Activated CD4-positive, alpha-beta memory T cell treated with anti-CD3 and anti-CD28 coated beads, Interleukin-2, amount 10 ng/mL, durations not matched to agents 7 days and 5 days (primary cell): ENCODE measurements at places on chromosomes 13 and 19. TPM values are rescaled to one million over a fixed set of nuclear protein-coding genes. Genes with fewer than 3 reads are reported as not detected.

DNA sequence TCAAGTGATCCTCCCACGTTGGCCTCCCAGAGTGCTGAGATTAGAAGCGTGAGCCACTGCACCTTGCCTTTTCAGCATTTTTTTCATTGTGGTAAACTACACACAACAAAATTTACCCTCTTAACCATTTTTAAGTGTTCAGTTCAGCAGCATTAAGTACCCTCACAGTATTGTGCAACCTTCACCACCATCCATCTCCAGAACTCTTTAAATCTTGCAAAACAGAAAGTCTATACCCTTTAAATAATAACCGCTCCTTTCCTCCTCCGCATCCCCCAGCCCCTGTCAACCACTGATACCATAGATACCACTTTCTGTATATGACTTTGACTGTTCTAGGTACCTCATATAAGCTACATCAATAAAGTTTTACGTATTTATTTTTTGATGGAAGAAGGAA, 20.8 kb upstream of the CASP14 start:
- no peak overlapping the region for H3K4me3 ChIP-seq
- no peaks in the 10 kb centered on the region for H3K4me1 ChIP-seq
- DNase-seq: no peak
- no peak overlapping the region for H3K27ac ChIP-seq
- H3K36me3 ChIP-seq: no peaks in the 10 kb centered on the region
- no peaks in the 10 kb centered on the region for H3K27me3 ChIP-seq

- peak overlapping the region; percentile 58 for H3K4me3 ChIP-seq
- H3K27ac ChIP-seq: peak overlapping the region; percentile 33
- peak; percentile 69 for DNase-seq
- H3K36me3 ChIP-seq: peaks cover 33% of the 10 kb centered on the region
Observed at GRCh38 chr19:10289167-10289835, 451 bp upstream of the ICAM5 start.

KIR2DL3 gene
- not detected for total RNA-seq

DNA sequence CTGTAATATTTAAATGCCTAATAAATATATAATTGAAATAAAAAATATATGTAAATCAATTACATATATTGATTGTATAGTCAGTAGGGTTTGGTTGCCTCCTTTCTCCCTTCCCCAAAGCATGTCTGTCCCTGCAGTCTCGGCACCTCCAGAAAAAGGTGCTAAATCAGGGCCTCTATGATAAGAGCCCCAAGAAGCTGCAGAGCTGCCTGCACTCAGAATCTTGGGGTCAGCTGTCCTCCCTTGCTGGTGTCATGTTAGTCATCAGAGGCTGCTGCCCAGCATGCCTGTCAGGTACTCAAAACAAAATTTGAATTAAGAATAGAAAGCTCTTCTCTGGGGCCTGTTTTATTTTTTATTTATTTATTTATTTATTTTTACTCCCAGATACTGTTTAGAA, 9.8 kb downstream of the FLT1 start:
- no peak for DNase-seq
- H3K27me3 ChIP-seq: peaks cover 23% of the 10 kb centered on the region
- H3K36me3 ChIP-seq: no peaks in the 10 kb centered on the region
- H3K27ac ChIP-seq: no peak overlapping the region
- H3K4me1 ChIP-seq: no peaks in the 10 kb centered on the region

DNA sequence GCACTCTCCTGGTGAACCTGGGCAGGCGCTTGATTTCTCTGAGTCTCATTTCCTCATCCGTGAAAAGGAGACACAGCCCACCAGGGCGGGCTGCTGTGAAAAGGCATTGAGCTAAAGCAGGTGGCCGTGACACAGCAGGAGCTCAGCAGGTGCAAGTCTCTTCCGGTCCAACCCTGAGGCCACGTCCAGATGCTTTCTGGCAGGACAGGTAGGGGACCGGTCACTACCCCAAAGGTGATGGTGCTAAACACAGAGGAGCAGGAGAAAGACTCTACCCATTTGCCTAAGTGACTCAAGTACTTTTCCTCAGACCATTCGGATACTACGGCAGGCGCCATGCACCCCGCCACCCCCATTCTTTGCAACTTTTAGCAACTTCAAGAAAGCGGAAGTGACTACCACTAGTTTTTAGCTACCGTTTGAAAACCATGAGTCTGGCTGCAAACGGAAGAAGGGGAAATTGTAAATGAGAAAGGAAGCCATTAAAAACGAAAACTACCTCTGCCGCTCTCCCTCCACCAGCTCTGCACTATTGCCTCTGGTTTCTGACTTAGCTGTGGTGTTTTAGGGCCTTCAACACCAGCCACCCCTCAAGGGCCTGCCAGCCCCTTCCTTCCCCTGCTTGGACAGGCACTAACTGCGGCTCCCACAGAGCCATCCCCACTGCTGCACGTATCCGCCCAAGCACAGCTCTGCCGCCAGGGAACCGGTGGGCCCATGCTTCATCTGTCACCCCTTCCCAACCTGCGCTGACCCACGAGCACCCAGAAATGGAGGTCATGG, 4.8 kb downstream of the PPP6R1 start:
- H3K36me3 ChIP-seq: peaks cover 66% of the 10 kb centered on the region
- H3K4me3 ChIP-seq: peak overlapping the region; percentile 100
- H3K27ac ChIP-seq: peak overlapping the region; percentile 100

ZNF793 gene
- total RNA-seq: 2.3 TPM

DNA sequence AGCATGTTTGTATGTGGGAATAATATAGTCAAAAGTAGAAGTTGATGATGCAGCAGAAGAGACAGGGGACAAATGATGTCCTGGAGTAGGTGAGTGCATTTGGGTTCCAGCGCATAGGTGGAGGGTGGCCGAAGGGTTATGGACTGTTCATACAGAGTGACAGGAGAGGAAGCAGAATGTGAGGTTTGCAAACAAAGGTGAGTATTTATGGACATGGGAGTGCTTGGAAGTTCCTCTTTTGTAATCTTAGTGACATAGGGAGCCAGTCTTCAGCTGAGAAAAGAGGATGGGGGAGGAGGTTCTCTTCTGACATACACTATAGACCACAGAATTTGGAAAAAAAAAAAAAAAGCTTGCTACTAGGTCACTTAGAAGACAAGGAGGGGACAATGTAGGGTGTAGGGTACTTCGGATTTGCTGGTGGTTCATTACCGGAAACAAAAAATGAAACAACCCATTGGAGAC, 331.6 kb downstream of the DLEU7 start:
- H3K4me3 ChIP-seq: no peak overlapping the region
- no peaks in the 10 kb centered on the region for H3K4me1 ChIP-seq
- peaks cover 1% of the 10 kb centered on the region for H3K27me3 ChIP-seq
- H3K36me3 ChIP-seq: no peaks in the 10 kb centered on the region

DNA sequence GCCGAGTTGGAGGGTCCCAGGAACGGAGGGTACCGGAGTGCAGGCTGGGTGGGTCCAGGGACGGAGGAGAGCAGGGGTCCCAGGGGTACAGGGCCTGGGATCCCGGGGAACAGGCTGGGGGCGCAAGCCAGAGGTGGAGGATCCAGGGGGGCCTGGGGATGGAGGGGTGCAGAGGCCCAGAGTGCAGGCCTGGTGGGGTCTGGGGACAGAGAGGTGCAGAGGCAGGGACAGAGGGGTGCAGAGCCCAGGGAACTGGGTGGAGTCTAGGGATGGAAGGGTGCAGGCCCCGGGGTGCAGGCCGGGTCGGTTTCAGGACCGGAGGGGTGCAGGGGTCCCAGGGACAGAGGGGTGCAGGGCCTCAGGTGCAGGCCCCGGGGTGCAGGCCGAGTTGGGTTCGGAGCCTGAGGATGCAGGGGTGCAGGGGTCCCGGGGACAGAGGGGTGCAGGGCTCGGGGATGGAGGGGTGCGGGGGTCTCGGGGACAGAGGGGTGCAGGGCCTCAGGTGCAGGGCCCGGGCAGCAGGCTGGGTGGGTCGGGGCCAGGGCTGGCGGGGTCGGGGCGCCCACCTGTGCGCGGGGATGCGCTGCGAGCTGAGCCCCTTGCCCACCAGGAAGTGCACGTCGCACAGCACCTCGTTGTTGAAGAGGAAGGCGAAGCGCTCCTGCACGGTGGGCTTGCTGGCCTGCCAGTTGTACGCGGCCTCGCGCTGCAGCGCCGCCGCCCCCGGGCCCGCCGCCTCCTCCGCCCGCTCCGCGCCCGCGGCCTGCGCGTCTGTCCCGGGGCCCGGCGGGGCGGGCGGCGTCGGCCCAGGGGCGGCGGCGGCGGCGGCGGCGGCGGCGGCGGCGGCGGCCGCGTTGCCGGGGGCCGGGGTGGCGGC, 545 bp downstream of the BTBD2 start:
- peak; percentile 40 for DNase-seq
- H3K27ac ChIP-seq: no peak overlapping the region
- peaks cover 15% of the 10 kb centered on the region for H3K4me1 ChIP-seq
- peaks cover 12% of the 10 kb centered on the region for H3K36me3 ChIP-seq
- no peaks in the 10 kb centered on the region for H3K27me3 ChIP-seq

GRCh38 chr13:50758796-50759195, 84.7 kb downstream of the DLEU7 start:
- no peak for DNase-seq
- no peaks in the 10 kb centered on the region for H3K27me3 ChIP-seq
- H3K4me1 ChIP-seq: peaks cover 7% of the 10 kb centered on the region
- no peak overlapping the region for H3K27ac ChIP-seq
- no peaks in the 10 kb centered on the region for H3K36me3 ChIP-seq
- no peak overlapping the region for H3K4me3 ChIP-seq

SLC25A41 gene
- total RNA-seq: not detected

IGFLR1 gene
- total RNA-seq: 78.9 TPM

CEACAM6 gene
- total RNA-seq: not detected

- no peak overlapping the region for H3K4me3 ChIP-seq
- no peaks in the 10 kb centered on the region for H3K36me3 ChIP-seq
- H3K4me1 ChIP-seq: no peaks in the 10 kb centered on the region
- no peak overlapping the region for H3K27ac ChIP-seq
- DNase-seq: no peak
- peaks cover 21% of the 10 kb centered on the region for H3K27me3 ChIP-seq
Observed at GRCh38 chr13:42745655-42746054, 35.7 kb upstream of the FAM216B start.

CCL25 gene
- total RNA-seq: not detected

DNA sequence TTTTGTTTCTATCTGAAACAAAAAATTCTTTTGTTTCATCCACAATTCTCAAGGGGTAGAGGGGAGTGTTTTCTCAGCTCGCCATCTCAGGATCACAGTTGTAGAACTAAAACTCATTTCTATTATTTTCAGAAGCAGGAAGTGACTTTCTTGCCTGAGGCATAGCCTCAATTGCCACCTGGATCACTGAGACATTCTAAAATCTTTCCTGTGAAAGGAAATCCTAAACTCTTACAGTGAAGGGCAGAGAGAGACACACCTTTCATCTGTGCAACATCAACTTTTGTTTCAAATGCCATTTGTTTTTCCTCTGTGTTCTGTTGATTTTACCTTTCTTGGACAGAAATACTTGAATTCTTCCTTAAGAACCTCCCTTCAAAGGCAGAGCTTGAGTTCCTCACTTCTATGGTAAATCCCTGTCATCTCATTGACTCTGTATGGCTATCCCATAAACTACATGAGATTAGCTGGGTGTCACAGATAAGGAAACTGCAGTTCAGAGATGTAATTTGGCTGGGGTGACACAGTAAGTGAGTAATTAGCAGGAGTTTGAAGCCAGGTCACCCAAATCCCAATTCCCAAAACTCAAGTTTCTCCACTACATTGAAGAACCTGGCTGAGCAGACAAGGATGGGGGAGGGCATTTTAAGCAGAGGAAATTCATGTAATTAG, 224.4 kb upstream of the HTR2A start:
- no peaks in the 10 kb centered on the region for H3K27me3 ChIP-seq
- no peak overlapping the region for H3K27ac ChIP-seq
- no peaks in the 10 kb centered on the region for H3K36me3 ChIP-seq
- H3K4me3 ChIP-seq: no peak overlapping the region
- DNase-seq: no peak
- H3K4me1 ChIP-seq: no peaks in the 10 kb centered on the region

DNA sequence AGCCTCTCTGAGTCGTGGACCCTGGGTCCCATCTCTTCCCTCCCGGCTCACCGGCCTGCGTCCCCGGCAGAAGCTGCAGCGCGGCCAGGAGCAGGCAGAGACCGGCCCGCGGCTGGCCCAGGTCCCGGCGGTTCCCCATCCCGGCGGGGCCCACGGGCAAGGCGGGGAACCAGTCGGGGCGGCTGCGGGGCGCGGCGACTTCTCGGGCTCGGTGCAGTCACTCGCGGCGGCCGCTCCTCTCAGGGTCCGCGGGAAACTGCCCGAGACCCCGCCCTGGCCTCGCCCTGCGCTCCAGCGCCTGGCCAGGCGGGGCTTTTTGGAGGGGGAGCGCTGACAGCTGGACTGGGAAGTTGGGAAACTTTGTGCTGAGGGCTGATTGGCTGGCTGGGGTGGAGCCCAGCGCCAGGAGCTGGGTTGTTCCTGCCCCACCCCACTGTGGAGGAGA, at the start of gene COL5A3:
TSS of gene COL5A3 (minus strand) at position 258 of the 445 bp plus-strand sequence. CDS start at position 139, 119 bp downstream.
- H3K4me1 ChIP-seq: peaks cover 24% of the 10 kb centered on the region
- no peak within 1 kb of the TSS for H3K4me3 ChIP-seq
- peaks cover 50% of the 10 kb centered on the region for H3K27me3 ChIP-seq
- no peak for DNase-seq
- no peak within 1 kb of the TSS for H3K27ac ChIP-seq

APOE gene
- total RNA-seq: not detected

- no peak overlapping the region for H3K4me3 ChIP-seq
- H3K27me3 ChIP-seq: no peaks in the 10 kb centered on the region
- H3K27ac ChIP-seq: no peak overlapping the region
- DNase-seq: no peak
Observed at GRCh38 chr19:45276284-45276687, 25.2 kb downstream of the MARK4 start.

PCDH17 gene
- not detected for total RNA-seq

- H3K27me3 ChIP-seq: peaks cover 20% of the 10 kb centered on the region
- H3K4me3 ChIP-seq: no peak overlapping the region
- peaks cover 5% of the 10 kb centered on the region for H3K4me1 ChIP-seq
- no peak overlapping the region for H3K27ac ChIP-seq
- no peaks in the 10 kb centered on the region for H3K36me3 ChIP-seq
Observed at GRCh38 chr19:33060586-33060985, 4.1 kb downstream of the RHPN2 start.

DNA sequence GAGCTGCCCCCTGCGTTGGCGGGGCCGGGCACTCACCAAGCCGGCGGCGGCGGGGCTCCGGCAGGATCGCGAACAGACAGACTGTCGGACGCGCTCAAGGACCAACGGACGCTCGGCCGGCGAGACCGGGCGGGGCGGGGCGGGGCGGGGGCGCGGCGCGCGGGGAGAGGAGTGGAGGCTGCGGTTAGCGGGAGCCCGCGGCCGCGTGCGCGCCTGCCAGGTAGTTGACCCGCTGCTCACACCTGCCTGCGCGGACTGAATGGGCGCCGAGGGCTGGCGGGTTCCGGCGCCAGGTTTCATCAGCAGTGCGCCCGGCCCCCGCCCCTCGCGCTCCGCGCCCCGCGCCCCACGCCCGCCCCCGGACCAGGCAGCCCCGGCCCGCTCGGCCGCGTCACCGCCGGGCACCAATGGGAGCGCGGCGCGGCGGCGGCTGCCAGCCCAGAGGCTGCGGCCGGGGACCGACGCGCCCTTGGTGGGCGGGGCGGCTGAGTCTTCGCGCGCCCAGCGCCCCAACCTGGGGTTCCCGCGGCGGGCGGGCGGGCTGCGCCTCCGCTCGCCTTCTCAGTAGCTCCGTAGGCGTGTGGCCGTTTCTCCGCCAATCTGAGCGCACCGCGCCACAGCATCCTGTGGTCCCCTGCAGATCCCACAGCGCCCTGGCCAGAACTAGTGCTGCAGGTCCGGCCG, at the start of gene SLC7A1:
TSS of gene SLC7A1 (minus strand) at position 309 of the 684 bp plus-strand sequence. CDS start 59,500 bp downstream, outside the sequence.
- H3K27ac ChIP-seq: peak within 1 kb of the TSS; percentile 88
- H3K4me3 ChIP-seq: peak within 1 kb of the TSS; percentile 91
- peaks cover 48% of the 10 kb centered on the region for H3K4me1 ChIP-seq
- peak; percentile 88 for DNase-seq
- peaks cover 14% of the 10 kb centered on the region for H3K36me3 ChIP-seq
